ENCODE measurements at places on chromosomes 3 and 15.
A peak's percentile ranks its signal among the peaks of the same experiment; 100 is the strongest.

GRCh38 chr3:85360742-85361387 is 402.1 kb downstream of the CADM2 start:
- peak; percentile 60 for DNase-seq

DNA sequence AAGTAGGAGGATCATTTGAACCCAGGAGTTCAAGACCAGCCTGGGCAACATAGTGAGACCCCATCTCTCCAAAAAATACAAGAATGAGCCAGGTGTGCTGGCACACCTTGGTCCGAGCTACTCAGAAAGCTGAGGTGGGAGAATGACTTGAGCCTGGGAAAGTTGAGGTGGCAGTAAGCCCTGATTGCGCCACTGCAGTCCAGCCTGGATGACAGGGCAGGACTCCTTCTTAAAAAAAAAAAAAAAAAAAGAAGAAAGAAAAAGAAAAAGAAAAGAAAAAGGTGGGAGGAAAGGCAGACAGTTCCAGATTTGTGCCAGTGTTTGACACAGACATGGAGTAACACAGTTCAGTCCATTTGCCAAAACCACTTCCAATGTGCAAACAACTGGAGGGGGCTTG is 75.7 kb downstream of the ATP10A start:
- no peak for DNase-seq

DNA sequence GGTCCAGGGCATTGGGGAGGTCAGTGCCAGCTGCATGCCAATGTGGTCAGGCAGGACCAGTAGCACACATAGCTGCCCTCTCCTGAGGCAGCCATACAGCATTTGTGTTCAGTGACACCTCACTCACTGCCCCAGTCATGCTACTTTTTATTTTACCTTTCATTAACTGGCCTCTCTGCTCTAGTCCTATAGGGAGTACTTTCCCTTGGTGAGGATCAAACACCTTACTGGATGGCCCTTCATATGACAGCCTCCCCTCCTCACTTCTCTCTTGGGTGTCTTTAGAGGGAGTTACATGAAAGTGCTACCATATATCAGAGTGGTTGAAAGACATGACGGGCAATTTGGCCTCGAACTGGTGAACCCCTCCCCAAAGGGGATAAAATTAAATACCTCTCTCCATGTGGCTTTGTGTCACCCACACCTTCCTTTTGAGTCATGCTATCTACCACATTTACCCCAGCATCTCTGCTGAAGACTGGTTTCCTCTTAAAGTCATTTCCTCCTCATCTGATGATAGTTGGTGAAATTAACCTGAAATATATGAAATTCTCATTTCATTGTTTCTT is 17.6 kb downstream of the RLBP1 start:
- DNase-seq = no peak

GRCh38 chr15:92749216-92749615 is 93.6 kb upstream of the FAM174B start:
- no peak for DNase-seq

DNA sequence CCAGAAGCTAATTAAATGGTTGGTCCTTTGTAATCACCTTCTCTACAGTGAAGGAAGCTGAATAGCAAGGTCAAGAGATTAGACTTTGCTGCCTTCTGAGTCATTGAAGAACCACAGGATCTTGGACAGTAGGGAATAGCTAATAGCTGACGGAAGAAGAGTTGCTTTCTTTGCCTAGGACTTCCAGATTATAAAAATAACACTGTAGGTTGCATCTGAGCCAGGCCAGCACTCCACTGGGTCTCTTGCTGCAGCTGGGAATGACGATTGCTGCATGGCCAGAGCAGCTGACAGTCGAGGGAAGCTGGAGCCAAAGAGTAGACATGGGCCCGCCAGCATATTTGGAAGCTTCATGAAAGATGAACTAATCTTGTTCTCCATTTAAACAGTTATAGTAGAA is 81.5 kb upstream of the KCNMB2 start:
- no peak for DNase-seq

- DNase-seq = no peak
Measured at GRCh38 chr15:51335538-51336410, 2.6 kb downstream of the CYP19A1 start.

DNA sequence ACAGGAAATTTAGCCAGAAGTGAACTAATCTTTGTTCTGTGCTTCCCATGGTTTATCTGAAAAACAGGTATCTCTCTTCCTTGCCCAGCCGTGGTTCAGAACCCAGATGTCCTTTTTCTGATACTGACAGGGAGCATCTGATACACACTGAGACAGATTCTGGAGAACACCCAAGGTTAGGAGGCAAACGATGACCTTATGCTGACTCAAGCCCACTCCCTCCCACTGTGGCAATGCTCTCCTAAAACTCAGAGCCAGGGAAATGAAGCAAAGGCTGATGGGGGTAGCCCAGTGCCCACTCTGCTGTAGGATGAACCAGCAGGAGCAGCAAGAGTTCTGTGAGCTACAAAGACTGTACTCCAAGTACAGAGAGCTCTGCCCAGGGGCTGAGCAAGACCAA is 225.1 kb downstream of the NTRK3 start:
- no peak for DNase-seq

DNA sequence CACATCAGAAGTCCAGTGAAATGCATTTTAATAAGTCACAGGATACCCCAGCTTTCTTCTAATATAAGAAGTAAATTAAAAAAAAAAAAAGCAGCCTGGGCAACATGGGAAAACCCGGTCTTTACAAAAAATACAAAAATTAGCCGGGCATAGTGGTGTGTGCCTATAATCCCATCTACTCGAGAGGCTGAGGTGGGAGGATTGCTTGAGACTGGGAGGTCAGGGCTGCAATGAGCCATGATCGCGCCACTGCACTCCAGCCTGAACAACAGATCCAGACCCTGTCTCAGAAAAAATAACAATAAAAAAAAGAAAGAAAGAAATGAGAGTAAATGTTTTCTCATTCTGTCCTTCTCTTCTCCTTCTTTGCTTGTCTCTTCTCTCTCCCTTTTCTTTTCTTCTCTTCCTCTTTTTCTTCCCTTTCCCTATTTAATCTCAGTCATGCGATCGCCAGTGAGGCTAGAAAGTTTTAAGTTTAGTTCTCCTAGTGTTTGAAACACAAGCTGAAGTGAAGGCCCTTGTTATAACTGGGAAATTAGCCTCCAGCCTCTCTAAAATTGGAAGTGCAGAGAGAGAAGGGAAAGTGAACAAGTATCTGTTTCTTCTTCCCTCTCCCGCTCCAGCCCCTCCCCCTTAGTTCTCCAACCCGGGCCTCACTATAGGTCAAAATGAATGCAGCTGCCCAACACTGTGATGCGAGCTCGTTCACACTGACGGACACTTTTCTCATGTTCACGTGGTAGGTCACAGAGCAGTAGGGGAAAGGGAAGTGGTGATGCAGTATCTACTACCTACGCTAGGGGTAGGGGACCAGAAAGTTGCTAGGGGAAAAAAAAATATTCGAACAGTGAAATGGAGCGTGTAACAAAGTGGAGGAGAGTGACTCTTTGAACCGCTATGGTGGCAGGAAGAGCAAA is 23.5 kb upstream of the TSC22D2 start:
- DNase-seq = peak; percentile 71

GRCh38 chr3:135133905-135134683 is 339.0 kb downstream of the EPHB1 start:
- no peak for DNase-seq

DNA sequence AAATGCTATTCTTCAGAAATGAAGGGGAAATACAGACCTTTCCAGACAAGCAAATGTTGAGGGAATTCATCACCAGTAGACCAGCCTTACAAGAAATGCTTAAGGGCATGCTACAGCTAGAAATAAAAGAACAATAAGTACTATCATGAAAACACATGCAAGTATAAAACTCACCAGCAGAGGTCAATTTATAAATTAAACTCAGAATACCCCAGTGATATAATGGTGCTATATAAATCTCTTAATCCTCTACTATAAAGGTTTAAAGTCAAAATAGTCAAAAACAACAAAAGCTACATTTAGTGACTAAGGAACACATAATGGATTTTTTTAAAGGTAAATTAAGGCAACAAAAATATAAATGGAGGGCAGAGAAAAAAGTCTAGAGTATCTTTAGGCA is 142.5 kb downstream of the CPNE4 start:
- DNase-seq = no peak

DNA sequence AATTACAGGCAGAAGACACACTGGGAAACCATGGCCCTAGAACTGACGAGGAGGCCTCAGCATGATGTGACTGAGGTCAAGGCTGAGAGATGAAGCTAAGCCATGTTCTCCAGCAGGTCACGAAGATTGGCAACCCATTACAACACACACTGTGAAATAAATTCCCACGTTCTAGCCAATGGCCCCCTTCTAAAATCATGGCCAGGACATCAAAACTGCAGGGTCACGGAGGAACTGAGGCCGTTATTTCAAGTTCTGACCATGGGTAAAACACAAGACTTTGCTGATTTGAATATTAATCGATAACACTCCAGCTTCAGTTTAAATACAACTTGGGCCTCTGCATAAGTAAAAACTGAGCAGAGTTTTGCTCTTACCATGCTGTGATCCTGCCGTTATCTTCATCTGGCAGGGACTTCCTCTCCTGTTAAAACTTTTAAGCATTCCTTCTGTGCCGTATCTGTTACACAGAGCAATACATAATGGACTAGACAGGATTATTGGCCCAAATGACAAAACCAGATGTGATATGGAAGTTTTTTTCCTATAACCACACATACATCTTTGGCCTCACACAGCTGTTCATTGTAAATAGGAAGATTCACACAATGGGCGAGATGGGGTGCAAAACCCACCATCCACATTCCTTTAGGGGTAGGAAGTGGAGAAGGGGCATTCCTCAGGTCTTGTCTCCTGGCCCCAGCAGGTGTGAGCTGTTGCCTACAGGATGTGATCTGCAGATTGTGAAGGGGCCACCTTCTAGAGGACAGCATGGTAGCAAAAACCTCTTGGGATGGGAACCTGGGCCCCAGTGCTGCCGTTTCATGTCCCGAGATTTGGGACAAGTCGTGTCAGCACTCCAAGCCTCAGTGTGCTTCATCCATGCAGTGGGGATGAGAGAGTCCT is 207.4 kb downstream of the OPA1 start:
- DNase-seq = peak; percentile 67

- DNase-seq = no peak
Measured at GRCh38 chr3:71376911-71377310, 206.6 kb downstream of the FOXP1 start.

GRCh38 chr15:83558146-83558545 is 95.8 kb upstream of the ADAMTSL3 start:
- no peak for DNase-seq

- no peak for DNase-seq
Measured at GRCh38 chr15:59444081-59444835, 6.3 kb downstream of the FAM81A start.

DNA sequence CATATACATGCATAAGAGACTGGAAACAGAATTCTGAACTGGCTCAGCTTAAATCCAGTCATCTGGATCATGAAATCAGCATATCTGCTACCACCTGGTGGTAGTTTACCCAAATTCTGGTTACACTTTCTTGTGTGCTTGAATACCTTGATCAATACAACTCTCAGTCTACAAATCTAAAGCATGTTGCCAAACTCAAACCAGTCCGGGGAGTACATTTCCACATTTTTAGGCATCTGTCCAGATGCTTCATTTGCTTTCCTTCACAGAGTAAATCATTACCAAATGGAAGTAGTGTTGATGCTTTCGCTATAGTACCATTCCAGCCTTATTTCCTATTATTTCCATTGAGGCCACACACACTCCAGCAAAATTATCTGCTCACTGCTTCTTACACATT is 126.4 kb downstream of the P2RY1 start:
- peak; percentile 36 for DNase-seq

DNA sequence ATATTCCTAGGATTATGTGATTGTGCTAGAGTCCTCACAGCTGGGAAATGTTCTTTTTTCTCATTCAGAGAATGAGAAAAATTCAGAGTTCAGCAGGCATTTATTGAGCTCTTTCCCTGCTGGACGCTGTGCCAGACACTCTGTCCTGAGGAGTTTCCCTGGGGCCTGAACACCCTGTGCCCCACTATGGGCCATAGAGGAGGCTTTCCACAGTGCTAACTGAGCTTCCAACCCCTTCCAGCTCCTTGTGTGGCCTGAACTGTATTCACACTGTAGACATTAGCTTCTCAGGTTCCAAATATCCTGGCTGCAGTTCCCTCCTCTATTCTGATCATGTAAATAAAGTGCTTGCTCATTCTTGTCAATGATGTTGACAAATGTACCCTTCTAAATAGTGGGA is 10.0 kb downstream of the ABHD2 start:
- DNase-seq = no peak

GRCh38 chr15:64343222-64343621 is 12.8 kb downstream of the CSNK1G1 start:
- DNase-seq = peak; percentile 30

DNA sequence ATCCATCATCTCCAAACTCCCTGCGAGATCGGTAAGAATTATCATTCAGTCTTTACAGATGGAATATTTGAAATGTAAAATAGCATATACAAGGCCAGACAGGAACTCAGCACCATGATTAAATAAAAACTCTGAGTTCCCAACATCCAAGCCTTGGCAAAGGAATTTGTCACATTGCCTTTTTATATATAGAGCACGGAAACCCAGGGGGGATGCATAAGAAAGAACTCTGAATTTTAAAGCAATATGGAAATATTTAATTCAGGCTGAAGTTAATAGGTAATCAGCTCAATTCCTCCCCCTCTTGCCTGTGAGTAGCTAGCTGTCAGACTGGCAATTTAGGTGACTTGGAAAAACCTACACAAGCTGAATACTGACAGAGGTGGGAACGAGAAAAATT is 217.9 kb upstream of the KCNMB2 start:
- DNase-seq = no peak

DNA sequence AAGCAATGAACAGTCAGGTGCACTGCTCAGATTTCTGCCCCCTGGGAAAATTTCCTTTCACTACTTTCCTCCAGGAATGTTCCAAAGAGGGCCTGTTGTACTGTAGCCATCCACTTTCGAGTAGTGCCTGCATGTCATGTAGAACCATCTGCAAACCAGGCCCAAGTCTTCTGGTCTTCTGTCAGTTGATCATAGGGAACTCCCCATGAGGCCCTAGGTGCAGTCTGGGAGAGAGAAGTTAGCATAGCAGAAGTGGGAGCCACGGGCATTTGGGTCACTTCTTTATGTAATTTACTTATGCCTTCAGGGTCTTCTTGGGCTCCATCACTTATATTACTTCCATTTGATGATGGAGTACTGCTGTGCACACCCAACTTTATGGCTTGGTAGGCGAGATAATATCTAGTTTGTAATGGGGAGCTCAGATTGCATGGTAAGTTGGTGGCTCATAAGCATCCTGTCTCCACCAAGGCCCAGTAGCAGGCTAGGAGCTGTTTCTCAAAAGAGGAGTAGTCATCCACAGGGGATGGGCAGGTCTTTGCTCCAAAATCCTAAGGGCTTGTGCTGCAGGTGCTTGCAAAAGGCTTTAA is 151.4 kb downstream of the NFKBIZ start:
- no peak for DNase-seq

DNA sequence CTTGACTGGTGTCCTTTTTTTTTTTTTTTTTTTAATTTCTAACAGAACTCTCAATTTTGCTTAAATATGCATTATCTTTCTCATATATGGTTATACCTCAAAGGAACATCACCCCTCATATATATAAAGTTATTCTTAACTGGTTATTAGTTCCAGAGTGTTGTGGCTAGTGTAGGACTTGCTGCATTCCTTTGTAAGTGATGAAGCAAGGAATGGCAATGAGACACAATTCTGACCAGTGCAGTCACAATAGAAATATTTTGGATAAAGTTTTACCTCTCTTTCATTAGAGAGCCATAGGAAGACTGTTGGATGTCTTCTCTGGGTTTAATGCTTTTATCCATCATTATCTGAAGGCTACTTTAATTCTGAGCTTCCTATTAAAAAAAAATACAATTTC is 75.5 kb upstream of the CBLB start:
- DNase-seq = no peak
